Muscle of arm (tissue), 14 donors: ENCODE measurements at places on chromosomes 4 and X. TPM values are rescaled to one million over a fixed set of nuclear protein-coding genes. Genes with fewer than 3 reads are reported as not detected.

DNA sequence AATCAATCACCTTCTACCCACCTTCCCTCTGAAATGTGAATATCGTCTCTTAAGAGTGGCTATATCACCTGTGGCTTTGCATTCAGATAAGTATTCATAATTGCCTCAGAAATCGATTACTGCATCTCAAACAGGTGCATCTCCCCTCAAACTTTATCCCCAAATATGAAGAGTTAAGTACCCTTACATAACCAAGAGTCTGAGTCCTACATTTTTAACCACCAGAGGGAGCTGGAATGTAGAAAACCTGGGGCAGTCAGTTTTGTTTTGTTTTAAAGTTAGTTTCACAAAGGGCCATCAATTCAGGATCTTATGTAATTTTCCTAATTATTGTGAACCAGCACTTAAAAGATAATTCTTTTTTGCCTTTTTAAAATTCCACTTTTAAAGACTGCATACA, 5.7 kb downstream of the TCEANC start:
- DNase-seq = peak; percentile 59

DNA sequence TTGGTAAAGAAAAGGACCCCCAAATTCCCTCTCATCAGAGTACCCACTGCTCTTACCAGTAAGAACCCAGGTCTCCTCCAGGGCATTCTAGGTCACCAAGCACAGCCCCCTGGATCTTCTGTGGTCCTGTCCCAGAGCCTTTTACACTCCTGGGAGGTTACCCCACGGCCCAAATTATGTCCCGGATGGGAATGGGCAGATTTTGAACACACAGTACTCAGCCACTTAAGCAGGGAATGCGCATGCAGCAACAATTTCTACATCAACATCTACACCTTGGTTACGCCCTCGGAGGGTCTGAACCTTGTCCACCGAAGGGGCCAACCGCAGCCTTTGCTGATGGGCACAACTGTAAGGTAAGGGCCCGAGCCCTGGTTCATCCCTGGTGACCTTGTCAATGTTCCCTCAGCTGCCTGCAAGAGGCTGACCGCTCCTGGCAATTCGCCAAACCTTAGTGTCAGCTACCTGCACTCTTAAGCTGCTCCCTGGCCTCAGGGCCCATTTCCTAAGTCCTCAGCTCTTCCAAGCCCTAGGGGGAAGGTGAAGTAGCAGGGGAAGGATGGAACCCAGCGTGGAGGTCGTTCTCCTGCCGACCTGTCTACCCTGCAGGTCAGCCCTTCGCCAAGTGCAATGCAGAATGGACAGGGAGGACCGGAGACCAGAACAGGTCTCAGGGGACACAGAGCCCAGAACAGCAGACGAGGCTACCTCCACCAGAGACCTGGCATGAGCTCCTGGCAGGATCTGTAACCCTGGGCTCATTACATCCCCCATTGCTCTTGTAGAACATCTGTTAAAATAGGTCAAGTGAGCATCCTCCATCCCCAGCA, 5.9 kb downstream of the TIMP1 start:
- DNase-seq = no peak

The KLB gene
- polyA plus RNA-seq = 0.11 TPM

GRCh38 chr4:167779280-167779679, 313.1 kb upstream of the ANXA10 start:
- DNase-seq = no peak

DNA sequence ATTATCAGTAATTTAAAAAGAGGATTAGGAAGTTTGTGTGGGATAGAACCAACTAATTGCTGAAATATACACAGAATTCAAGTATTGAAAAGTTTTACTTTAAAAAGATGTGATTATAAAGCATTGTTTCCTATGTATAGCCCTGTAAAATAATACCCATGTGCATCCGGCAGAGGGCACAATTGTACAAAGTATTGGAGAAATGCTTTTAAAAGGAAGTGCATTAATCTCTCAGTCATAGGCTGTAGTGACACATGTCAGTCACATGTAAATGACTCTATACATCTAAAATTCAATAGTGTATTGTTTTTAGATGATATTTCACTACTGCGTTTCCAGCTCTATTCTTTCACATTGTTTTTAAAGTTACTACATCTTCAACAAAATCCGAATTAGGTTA, 9.7 kb upstream of the GEMIN8 start:
- DNase-seq = peak; percentile 35

GRCh38 chr4:169619518-169619957, 840 bp upstream of the CLCN3 start:
- DNase-seq = peak; percentile 42

DNA sequence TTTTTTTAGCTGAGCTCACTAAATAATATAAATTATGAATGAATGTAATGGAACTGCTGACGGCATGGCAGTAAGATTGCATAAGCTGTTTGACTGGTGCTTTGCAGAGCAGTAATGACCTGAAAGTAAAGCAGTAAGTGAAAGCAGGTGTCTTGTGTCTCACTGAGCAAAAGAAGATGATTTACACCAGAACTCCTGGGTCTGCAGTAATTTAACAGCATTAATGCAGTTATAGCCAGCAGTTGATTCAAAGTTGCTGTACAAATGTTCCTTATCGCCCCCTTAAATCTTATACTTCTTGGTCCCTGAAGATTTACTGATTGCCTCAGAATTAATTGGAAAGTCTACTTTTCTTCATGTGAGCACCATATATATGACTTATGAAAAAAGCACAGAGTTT, 187.7 kb downstream of the DCTD start:
- DNase-seq = no peak

The SPANXA1 gene
- not detected for polyA plus RNA-seq

DNA sequence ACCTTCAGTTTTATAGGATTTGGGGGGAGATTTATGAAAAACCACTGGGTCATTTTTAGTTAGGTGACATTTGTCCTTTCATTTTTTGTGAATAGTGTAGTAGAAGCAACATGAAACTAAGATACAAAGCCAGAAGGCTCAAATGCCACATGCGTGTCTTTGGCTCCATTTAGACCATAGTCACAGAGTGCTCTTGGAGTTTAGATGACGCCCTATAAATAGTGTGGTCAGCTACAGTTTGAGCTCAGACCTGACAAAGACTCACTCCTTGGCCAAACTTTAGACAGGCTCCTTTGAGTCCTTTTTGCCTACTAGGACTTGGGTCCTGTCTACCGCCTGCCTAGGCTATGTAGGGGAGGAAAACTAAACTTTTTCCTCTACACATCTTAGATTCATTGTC, 16.8 kb upstream of the PAGE1 start:
- no peak for DNase-seq

- no peak for DNase-seq
Observed at GRCh38 chr4:159002950-159003349, 99.9 kb upstream of the RAPGEF2 start.
